ENCODE measurements at places on chromosomes 11 and 22. TPM values are rescaled to one million over a fixed set of nuclear protein-coding genes. Genes with fewer than 3 reads are reported as not detected.

Gene FAT3
- total RNA-seq = 291 TPM

Gene GGT5
- total RNA-seq = 1.3 TPM

Gene TAF10
- 15.7 TPM for total RNA-seq

Gene OR8D4
- not detected for total RNA-seq

Gene SLC5A1
- not detected for total RNA-seq

Gene OVOL1
- not detected for total RNA-seq

Data from parietal lobe (tissue), 2 donors.